Dorsolateral prefrontal cortex (tissue), 122 donors: ENCODE measurements at places on chromosomes 2 and 18.

- no peak for DNase-seq
These were observed 132.5 kb downstream of the NCOA1 start for GRCh38 chr2:24623535-24623934.

GRCh38 chr2:37585295-37585908 is 86.0 kb downstream of the CDC42EP3 start:
- no peak for DNase-seq

- DNase-seq, result no peak
These were observed 87.9 kb downstream of the ATAD2B start for GRCh38 chr2:23838996-23839395.

GRCh38 chr2:45190481-45190942 is 181.3 kb upstream of the SIX2 start:
- no peak for DNase-seq

DNA sequence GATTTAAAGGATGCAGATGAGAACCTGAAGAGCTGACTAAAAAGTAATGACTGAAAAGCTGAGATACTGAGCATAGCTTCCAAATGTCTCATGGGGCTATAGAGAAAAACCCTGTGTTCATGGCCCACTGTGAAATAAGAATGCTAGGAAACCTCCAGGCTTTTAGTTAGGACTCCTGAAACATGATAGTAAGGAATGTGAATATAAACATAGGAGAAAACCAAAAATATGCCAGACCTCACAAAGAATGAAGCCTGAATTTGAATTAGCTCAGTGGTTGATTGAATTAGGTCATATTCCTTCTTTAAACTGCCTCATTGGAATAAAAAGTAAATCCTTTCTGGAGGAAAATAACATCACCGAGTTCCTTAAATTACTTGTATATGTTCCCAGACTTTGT is 194.5 kb upstream of the NXPH2 start:
- DNase-seq, result no peak

DNA sequence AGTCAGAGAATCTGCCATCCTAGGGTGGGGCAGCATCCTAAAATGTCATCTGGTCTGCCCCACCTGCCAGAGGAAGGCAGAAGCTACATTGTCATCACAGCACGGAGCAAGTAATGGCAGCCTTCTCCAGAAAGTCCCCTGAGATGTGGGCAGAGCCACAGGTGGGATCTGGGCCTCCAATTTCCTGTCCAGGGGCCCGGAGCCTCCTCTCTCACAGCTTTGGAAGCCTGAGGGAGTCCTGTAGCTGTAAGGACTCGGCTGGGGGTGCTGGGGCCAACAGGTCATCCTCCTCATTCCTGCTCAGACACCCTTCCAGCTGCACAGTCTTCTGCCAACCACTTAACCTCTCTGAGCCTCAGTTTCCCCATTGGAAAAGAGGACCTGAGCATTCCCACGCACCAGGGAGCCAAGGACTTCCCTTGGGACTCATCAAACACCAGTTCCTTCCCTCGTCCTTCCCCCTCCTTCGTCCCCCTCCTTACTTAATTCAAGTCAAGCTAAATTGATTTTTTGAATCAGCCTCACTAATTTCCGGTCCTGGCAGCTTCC is 48.6 kb upstream of the ID2 start:
- no peak for DNase-seq

DNA sequence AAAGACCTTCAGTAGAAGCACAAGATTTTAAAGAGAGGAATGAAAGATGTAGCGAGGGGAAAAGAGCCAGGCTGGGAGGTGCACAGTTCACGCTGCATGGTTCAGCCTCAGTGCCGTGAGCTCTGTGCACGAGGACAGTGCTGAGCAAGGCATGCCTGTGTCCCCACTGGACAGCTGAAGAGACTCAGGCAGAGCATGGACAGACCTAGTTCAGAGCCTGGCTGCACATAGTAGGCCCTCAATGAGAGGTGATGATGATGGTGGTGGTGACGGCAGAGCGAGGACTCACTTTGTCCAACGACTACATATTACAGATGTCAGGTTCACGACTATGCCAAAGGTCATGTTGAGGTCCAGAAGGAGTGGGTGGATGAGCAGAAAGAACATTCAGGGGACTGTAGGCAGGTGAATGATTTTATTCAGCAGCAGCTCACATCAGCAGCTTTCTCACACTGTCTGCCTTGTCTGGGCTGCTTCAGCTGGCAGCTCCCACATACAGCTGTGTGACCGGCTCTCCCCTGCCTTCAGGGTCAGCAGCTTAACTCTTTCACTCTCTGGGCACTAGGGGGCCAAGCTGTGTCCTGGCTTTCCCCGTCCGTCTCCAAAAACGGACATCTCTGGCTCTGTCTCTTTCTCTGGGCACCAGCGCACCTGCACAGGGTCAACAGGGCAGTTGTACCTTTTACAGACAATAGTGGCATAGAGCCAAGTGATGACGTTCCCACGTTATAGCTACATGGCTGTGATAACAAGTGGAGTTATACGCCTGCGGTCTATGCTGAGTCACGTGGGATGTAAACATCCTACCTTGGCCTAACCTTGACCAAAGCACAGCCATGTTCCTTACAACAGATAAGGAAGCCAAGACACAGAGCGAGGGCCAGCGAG is 128.8 kb upstream of the MSH6 start:
- DNase-seq, result peak; percentile 48

GRCh38 chr2:36253086-36253485 is 102.5 kb upstream of the CRIM1 start:
- no peak for DNase-seq

GRCh38 chr18:10169814-10170213 is 256.0 kb downstream of the VAPA start:
- no peak for DNase-seq

DNA sequence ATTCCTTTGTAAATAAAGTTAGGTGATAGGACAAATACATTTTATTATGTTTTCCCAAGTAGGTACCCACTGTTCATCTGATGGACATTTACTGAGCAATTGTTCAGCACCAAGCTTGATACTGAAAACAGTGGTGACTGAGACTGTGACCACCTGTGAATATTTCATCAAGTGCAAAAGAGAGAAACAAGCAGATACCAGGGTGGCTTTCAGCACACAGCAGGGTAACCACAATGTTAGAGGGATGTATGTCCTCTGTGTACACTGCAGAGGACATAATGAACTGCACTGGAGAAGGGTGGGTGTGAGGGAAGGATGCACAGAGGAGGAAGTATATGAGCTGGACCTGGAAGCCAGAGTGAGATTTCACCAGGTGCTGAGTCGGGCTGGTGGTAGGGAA is 411.8 kb downstream of the RAD51AP2 start:
- DNase-seq, result no peak

DNA sequence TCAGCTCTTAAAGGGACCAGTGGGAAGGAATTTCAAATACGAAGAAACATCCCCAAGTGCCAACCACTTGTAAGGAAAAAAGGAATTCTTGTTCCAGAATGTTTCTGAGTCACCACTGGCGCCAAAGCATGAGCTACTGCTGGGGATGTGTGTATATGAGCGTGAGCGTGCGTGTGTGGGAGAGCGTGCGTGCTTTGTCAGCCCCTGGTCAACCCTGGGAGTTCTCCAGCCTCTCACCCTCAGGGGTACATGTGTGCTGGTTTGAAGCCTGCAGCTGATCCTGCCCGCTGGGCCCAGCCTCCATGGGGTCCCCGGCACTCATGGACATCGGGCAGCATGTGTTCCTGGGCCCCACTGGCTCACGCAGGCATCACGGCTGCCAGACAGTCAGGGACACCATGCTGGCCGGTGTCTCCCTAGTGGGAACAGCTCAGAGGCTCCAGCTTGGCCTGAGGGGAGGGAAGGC is 17.1 kb downstream of the HS6ST1 start:
- no peak for DNase-seq
